ENCODE measurements at places on chromosomes 3 and 15.

- no peak for DNase-seq
Measured at GRCh38 chr3:197798863-197799262, 7.8 kb downstream of the LRCH3 start.

DNA sequence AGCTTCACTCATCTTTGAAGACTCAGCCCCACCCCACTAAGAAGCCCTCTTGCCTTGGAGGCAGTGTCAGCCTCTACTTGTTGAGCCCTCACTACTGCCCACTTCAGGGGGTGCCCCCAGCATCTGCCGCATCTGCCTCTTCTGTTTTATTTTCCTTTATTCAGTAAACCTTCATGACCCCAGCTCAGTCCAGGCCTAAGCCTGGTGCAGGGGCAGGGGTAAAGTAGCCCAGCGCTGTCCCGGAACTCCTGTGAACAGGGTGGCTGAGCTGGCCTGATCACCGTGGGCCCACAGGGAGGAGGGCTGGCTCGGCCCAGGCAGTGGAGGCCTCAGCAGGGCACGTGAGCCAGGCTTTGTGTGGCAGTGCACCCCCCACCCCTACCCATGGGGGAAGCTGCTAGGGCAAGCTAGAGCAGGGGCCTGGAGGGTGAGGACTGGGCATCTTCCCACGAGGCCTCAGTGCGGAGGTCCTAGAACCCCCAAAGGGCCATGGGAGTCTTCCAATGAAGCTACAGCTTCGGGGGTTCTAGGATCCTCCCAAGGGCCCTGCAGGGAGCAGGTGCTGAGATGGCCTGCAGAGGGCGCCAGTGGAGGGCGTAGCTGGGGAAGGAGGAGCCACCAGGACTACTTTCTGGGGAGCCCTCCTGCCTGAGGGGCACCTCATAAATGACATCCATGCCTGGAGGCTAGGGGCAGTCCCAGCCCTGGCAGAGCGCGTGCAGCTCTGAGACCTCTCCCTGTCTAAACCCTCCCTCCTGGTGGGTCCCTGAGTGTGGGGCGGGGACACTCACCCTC is 36.0 kb downstream of the TSPAN3 start:
- DNase-seq, result peak; percentile 28

- no peak for DNase-seq
Measured at GRCh38 chr3:64422192-64422591, 196.9 kb upstream of the PRICKLE2 start.

GRCh38 chr15:51727141-51727897 is 10.1 kb downstream of the LYSMD2 start:
- no peak for DNase-seq

DNA sequence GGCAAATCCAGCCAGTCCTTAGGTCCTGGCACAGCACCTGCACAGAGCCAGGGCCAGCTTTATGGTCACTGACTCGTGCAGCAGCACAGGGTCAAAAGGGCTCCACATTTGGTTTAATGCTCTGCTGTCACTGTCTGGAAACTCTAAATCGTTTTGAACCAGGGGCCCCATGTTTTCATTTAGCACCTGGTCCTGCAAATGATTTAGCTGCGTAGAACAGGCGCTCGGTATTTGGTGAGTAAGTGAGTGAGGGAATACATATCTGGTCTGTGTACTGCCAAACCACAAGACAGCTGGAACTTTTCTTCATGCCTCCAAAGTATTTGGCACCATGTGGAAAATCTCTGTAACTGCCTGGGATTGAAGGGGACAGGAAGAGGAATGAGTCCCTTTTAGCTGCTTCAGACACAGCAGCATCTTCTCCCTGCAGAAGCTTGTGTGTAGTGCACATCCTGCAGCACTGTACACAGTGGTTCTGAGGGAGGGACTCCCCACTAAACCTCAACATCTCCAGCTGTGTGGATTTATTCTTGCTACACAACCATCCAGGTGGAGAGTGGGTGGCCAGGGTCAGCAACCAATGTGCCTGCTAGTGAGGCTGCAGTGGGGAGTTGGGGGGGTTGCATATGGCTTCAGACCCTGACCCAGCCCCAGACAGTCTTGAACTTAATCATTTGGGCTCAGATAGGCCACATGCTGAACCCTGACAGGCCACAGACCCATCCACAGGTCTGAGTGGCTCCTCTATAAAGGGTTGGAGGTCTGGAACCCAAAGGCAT is 1.1 kb downstream of the SH2D7 start:
- no peak for DNase-seq

All from stimulated activated CD8-positive, alpha-beta memory T cell treated with anti-CD3 and anti-CD28 coated beads, Interleukin-2, amount 100 ng/mL, for 1 hour (primary cell).